Stimulated activated CD8-positive, alpha-beta memory T cell treated with anti-CD3 and anti-CD28 coated beads, Interleukin-15, amount 100 ng/mL, for 1 hour (primary cell): ENCODE measurements at places on chromosomes 7 and 10.

GRCh38 chr10:12235796-12236195, 39.8 kb downstream of the CDC123 start:
- no peak for DNase-seq

DNA sequence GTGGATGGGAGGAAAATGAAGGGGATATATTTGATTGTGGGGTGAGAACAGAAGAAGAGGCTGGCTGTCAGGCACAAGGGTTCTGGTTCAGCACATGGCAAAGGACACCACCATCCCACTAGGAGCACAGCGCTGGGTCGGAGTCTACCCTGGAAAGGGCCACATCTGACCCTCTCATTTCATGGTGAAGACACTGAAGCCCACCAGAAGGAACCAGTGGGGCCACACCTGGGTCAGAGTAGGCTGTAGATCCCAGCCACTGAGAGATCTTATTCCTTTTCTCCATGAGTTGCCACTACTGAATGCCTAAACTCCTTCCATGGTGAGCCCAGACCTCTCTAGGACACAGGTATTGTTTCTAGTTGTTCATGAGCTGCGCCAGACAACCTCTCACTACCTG, 25.8 kb downstream of the SFTPD start:
- no peak for DNase-seq

- DNase-seq, result no peak
These were observed 438.9 kb upstream of the PODXL start for GRCh38 chr7:131995324-131995723.

DNA sequence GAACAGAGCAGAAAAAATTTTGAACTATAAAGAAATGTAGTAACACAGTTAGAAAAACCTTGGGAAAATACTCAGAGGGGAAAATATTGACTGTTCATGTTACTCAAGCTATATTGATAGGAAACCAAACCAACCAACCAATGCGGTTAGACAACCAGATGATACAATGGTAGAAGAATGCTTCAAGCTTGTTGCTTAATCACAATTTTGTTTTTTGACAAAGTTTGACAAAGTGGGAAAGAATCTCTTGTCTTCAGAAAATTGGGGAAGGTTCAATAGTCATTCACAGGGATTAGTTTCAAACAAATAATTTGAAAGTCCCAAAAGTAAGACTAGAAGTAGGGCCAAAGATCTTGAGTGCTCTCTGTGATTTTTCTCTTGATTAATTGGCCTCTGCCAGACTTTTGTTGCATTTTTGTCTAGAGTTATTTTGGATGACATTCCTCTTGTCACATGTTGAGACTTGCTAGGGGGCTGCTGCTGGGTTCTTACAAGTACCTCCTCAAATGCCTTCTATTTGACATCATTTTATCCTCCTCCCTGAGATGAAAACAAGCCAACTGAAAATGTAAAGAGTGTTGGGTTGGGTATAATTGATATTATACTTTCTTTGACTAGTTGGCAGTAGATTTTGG, 233.1 kb upstream of the PHYHIPL start:
- no peak for DNase-seq

DNA sequence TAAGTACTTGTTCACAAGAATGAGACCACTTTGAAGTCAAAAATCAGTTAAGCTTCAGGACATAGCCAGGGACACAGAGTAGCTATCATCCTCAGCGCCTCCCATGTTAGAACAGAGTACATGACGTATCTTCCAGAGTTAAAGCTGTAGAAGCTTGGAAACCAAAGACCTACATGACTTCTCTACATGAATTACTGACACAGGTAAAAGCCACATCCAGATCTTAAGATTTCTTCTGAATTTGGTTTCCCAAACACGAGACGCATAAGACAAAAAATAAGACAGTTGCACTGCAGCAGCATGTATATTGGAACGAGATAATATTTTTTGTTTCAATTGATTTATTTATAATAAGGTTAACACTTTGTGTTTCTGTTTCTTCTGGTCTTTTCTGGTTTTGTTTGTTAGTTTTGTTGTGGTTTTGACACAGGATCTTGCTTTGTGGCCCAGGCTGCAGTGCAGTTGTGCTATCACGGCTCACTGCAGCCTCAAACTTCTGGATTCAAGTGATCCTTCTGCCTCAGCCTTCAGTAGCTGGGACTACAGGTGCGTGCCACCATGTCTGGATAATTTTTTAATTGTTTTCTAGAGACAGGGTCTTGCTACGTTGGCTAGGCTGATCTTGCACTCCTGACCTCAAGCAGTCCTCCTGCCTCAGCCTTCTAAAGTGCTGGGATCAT, 10.2 kb upstream of the EPC1 start:
- no peak for DNase-seq

- no peak for DNase-seq
These were observed 20.7 kb downstream of the TOMM7 start for GRCh38 chr7:22801912-22802311.

DNA sequence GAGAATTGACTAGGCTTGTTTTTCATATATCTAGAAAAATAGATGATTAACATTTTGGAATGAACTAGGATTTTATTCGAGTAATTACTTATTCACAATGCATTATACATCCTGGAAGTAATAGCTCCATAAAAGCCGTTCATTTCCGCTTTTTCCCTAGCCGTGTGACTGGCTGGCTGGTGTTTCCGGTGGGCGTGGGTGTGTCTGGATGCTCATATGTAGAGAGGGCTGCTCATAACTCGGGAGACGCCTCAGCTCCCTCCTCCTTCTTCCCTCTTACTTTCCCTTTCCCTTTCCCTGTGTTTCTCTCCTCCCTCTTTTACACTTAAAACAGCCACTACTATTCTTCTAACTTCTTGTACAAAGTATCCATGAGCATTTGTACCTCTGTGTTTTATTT, 187.7 kb upstream of the VSTM2A start:
- DNase-seq, result no peak

GRCh38 chr10:132888898-132889490, 53.4 kb downstream of the CFAP46 start:
- no peak for DNase-seq

GRCh38 chr7:140695381-140695780, 1.1 kb upstream of the NDUFB2 start:
- no peak for DNase-seq

- DNase-seq, result no peak
These were observed 126.5 kb upstream of the UNC5B start for GRCh38 chr10:71085689-71086438.
